ENCODE measurements at places on chromosomes 16 and 17.
A peak's percentile ranks its signal among the peaks of the same experiment; 100 is the strongest.

- DNase-seq, result peak; percentile 71
Measured at GRCh38 chr17:79027274-79027924, 3.4 kb downstream of the C1QTNF1 start.

GRCh38 chr17:68605914-68606313 lies 4.7 kb upstream of the FAM20A start:
- no peak for DNase-seq

GRCh38 chr17:66379996-66380395 lies 77.6 kb downstream of the PRKCA start:
- DNase-seq, result no peak

GRCh38 chr16:26500326-26500725 lies 566.4 kb upstream of the C16orf82 start:
- DNase-seq, result no peak

GRCh38 chr17:61849674-61850073 lies 13.7 kb downstream of the BRIP1 start:
- DNase-seq, result no peak

DNA sequence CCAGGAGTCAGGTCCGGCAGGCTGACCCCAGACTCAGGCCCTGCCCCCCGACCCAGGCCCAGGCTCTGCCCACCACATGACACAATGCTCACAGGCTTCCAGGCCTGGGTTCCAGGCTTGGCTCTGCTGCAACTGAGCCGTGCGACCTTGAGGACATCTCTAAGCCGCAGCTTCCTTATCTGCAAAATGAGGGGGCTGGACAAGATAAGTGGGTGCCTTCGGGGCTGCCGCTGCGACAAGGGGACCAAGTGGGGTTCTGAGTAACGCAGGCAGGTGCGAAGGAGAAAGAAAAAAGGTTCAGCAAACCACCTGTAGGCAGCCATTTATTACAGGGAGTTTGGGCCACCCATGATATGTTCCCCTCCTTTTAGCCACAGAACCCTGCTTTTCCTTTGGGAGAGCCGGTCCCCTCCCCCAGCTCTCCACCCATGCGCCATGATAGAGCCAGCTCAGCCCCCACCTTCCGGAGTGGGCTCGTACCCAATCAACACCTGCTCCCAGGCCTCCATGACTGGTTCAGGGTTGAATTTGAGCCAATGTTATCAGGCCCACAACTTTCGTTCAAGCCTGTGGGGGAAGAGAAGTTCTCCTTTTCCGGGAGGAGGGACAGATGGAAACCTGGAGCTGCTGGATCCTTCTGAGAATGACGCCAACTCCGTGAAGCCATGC lies 38.2 kb downstream of the RTN4RL1 start:
- DNase-seq, result no peak

DNA sequence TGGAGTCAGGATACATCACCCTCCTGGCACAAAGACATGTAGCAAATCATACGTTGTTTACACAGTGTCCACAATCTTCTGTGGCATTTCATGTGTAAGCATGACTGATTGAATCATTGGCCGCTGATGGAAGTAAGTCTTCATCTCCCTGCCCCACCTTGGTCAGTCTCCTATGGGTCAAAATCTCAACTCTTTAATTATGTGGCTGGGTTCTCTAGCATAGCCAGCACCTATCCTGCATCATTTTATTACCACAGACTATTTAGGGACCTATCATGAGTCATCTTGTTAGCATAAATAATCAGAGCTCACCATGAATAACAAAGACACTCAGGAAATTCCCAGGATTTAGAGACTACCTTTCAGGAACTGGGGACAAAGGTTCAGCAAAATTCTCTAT lies 15.9 kb downstream of the TANC2 start:
- peak; percentile 31 for DNase-seq

- DNase-seq, result no peak
Measured at GRCh38 chr16:15649727-15650018, 372 bp upstream of the NDE1 start.

- peak; percentile 10 for DNase-seq
Measured at GRCh38 chr17:79658811-79659207, 48.0 kb upstream of the RBFOX3 start.

GRCh38 chr17:75515496-75516254 lies at the start of gene CASKIN2:
TSS of gene CASKIN2 (minus strand) at chr17:75515537. CDS start at chr17:75513804, 1,733 bp downstream.
- peak; percentile 82 for DNase-seq

GRCh38 chr16:20347666-20348364 lies 4.7 kb downstream of the UMOD start:
- DNase-seq, result no peak

- DNase-seq, result no peak
Measured at GRCh38 chr17:73803964-73804435, 159.8 kb upstream of the SDK2 start.

DNA sequence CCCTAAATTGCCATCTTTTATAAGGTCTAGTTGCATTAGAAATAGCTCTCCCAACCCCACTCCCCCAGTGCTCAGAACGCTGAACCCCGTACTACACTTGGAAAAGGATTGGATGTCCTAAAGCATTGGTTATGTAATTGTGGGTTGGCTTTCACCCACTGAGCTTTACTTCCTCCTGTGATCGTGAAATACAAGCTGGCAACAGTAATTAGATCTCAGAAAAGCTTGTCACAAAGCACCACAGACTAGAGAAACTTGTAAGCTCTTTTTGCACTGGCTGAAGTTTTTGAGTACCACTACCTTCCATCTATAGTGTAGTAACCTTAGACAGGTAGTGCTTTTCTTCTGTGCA lies 54.4 kb downstream of the SIAH1 start:
- DNase-seq, result no peak

DNA sequence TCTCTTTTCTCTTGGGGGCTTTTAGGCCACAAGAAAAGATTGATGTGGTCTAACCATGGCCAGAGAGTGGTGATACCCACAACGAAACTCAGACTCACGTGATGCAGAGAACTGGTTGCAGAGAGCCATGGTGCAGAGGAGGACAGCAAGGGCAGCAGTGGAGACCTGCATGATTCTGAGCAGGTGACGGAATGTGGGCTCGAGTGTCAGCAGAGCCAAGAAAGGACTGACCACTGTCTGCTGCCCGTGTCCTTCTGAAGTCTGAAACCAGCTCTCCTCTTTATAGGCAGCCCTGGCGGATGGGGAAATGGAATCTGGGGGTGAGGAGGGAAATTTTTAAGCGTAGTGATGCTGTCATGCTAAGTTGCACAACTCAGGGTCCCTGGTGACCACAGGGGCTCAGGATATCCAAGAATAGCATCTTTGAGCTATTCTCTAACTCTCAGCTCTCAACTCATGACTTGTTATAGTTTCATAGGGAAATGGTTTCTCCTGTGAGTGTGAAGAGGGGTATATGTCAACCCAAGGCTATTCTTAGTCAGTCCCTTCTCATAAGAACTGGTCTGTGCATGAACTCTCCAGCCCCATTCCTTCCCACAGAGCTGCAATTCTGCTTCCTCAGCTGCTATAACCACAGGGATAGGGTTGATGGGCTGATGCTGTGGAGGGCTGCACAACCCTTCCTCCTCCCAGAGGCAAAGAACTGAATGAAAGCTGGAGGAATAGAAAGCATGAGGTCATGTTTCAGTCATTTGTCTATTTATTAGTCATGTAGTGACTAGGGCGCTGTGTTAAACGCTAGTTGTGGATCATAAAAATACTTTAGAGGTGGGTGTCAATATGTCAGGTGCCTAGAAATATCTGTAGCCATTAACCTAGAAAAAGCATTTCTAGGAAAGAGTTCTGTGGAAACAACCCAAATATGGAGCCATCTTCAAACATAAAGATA lies at the start of gene CCL3:
TSS of gene CCL3 (minus strand) at position 256 of the 949 bp plus-strand sequence. CDS start at position 171, 85 bp downstream.
- no peak for DNase-seq

GRCh38 chr17:1322014-1322428 lies 42.6 kb downstream of the TRARG1 start:
- no peak for DNase-seq

DNA sequence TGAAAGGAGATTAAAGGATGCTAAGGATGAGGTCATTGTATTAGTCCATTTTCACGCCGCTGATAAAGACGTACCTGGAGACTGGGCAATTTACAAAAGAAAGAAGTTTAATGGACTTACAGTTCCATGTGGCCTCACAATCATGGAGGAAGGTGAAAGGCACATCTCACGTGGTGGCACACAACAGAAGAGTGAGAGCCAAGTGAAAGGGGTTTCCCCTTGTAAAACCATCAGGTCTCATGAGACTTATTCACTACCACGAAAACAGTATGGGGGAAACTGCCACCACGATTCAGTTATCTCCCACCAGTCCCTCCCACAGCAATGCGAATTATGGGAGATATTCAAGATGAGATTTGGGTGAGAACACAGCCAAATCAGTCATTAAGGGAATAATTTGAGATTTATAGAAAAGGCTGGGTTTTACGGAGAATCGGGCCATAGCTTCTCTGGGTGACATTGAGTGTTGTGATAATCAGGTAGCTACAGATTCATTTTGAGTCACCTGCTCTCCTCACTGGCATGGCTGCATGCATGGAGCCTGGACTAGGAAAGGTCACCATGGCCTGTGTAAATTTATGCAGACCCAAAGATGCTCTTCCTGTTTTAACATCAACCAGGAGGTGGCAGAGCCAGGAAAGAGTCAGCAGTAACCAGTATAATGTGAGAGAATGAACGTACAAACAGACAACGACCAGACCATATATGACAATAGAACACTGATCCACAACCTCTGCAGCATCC lies 40.5 kb upstream of the DYNLRB2 start:
- no peak for DNase-seq

- no peak for DNase-seq
Measured at GRCh38 chr17:31136319-31136718, 41.5 kb downstream of the NF1 start.

- peak; percentile 52 for DNase-seq
Measured at GRCh38 chr17:50559674-50560184, 786 bp upstream of the CACNA1G start.

- peak; percentile 19 for DNase-seq
Measured at GRCh38 chr17:65514082-65514481, 47.4 kb downstream of the AXIN2 start.

- DNase-seq, result no peak
Measured at GRCh38 chr17:43068570-43069367, 43.7 kb downstream of the RND2 start.

DNA sequence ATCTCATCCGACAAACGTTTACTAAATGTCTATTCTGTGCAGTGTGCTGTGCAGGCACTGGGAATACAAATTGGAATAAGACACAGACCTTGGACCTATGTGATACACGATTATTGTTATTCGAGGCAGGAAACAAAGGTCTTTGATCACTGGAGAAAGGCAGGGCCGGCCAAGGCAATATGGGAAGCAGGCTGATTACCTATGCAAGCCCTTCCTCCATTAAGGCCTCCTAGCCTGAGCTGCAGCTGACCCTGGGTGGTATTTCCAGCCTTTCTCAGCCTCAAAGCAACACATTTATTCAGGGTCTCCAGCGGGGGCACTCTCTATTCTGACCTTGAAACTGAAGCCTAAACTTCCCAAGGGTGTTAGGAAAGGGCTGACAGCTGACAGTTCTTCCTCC lies 13.4 kb downstream of the ST6GALNAC1 start:
- DNase-seq, result no peak

DNA sequence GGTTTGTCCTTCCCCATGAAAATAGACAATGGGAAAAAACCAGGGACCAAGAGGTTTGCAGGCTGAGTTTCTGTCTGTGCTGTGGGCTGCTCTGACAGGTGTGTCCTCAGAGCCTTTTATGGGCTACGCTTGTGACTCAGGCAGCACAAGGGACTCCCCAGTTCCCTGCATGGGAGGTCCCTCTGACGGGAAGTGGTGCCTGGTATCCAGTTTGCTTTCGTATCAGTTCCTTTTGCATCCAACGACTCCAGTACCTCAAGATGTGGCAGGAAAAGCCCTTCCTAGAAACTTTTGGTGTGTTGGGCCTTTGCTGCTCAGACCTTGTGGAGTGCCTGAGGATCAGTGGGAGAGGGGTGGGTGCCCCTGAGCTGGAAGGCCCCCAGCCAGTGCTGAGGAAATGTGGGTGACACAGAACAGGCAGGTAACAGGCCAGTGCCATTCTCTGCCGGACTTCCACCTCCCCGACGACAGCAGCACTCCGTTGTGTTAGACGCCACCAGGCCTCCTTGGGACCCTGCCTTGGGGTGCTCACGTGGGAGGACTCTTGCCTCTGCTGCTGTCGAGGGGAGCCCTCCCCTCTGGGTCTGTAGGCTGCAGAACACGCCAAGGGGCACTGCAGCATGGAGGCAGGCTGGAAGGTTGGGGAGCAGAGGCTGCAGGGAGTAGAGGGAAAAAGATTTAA lies 38.4 kb upstream of the IRF8 start:
- no peak for DNase-seq

DNA sequence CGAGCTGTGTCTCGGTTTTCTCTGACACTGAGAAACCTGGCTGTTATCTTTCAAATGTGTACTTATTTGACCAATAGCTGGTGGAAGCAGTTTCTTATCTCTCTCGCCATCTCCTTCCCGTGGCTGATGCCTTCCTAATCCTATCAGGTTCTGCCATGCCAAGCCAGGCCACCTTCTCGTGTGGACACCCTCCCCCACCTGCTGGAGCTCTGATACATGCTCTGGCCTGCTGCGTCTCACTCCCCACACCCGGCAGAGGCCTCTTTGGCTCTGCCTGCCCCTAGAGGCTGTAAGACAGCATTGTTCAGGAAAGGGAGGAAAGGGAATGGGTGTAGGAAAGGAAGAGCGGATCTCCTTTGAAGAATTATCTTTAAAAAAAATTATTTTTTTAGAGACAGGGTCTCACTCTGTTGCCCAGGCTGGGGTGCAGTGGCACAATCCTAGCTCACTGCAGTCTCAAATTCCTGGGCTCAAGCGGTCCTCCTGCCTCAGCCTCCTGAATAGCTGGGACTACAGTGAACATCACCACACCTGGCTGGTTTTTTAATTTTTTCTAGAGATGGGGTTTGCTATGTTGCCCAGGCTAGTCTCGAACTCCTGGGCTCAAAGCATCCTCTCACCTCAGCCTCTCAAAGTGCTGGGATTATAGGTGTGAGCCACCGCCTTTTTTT lies 7.5 kb upstream of the ARMC5 start:
- peak; percentile 75 for DNase-seq

DNA sequence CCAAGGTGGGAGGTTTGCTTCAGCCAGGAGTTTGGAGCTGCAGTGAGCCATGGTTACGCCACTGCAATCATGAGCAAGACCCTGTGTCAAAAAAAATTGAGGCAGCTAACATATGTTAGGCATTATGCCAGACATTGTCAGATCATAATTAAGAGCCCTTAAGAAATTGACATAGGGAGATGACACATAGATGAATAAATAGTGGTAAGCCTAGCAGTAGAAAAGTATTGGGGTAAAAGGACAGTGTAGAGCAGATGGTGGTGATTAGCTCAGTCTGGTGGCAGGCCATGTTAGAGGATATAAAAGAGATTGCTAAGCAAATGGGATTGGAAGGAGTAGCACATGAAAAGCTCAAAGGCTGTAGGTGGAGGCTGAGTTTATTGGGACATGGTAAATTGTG lies 22.6 kb downstream of the SRCAP start:
- no peak for DNase-seq

DNA sequence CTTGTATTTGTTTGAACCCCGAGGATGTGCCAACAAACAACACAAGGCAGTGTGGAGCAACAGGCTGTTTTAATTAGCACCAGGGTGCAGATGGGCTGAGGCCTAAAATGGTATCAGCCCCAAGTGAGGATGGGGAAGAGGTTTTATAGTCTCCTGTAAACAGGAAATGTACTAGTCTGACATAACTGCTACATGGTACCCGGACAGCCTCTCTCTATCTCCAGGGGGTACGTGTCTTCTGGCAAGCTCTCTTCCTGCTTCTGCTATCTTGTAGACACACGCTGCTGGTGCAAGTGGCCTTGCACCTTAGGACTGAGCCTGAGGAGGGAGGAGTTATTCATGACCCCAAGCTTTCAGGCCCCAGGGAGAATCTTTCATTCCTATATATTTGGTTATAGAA lies 2451.0 kb downstream of the TP53TG3F start:
- DNase-seq, result no peak

Data from A172 (cell line).